ENCODE measurements at places on chromosomes 6 and 20.
A peak's percentile ranks its signal among the peaks of the same experiment; 100 is the strongest.

DNA sequence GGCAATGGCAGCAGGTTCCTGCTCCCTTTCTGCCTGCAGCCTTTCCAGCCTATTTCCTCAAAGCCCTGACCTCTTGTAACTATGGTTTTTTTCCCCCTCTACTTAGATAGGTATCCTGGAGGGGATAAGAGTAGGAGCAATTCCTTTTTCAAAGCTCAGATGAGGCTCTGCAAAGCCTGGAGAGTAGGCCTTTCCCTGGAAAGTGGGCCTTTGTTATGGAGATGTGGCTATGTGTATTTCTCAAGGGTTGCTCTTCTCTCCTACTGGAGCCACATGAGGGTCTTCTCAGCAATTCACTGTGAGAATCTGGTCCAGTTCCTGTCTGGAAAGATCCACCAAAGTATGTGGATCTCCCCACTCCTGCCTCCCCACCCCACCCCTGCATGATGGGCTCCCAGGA, 96.0 kb downstream of the DTD1 start:
- DNase-seq = no peak

- no peak for DNase-seq
Observed at GRCh38 chr6:17107863-17108262, 6.0 kb downstream of the STMND1 start.

DNA sequence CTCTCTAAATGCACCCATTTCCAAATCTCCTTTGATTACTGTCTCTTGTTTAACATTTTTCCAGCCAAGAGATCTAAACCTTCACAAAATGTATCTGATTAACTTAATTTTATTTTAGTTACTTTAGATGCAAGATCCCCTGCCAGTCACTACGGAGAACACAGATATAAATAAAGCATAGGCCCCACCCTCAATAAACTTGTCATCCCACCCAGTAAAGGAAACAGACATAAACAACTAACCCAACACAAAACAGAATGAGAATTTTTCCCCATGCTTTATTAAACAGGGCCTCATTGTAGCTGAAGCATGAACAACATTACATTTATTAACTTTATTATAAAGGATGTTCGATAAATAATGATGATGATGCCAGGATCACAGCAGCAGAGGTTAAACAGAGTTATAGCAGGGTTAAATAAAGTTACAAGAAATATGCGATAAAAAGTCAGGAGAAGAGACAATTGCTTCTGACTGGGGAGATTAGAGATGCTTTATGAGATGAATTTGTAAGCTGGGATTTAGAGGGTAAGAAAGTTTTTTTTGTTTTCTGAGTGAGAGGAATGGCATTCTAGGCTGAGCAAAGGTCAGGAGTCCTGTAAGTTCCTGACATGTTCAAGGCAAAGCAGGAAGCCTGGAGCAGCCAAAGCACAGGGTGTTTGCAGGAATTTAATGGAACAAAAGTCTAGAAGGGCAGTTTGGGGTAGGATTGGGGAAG, 41.1 kb downstream of the TFAP2A start:
- DNase-seq = no peak

DNA sequence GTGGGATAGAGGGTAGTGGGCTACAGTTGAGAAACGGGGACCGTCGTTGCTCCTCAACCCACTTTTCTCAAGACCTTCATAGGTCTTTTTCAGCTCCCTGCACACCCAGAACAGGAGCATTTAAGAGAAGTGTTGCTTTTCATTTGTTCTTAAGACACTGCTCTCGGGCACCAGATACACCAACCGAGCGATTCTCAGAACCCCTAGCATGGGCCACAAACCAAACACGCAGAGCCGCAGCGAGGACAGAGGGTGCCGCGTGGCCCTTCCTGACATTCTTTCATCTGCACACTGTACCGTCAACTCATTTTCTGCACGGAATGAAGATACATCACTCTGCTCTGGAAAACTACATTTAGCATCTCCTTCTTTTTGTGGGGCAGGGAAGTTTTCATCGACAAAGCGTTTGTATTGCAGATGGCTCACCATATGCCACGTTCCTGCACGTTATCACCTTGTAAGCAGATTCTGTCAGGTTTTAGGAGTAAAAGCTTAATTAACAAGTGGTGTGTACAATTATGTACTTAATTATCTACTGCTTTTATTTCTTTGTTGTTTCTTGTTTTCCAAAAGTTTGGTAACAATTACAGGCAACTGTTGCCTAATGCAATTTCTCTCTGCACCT, 70.4 kb upstream of the MLN start:
- DNase-seq = no peak

DNA sequence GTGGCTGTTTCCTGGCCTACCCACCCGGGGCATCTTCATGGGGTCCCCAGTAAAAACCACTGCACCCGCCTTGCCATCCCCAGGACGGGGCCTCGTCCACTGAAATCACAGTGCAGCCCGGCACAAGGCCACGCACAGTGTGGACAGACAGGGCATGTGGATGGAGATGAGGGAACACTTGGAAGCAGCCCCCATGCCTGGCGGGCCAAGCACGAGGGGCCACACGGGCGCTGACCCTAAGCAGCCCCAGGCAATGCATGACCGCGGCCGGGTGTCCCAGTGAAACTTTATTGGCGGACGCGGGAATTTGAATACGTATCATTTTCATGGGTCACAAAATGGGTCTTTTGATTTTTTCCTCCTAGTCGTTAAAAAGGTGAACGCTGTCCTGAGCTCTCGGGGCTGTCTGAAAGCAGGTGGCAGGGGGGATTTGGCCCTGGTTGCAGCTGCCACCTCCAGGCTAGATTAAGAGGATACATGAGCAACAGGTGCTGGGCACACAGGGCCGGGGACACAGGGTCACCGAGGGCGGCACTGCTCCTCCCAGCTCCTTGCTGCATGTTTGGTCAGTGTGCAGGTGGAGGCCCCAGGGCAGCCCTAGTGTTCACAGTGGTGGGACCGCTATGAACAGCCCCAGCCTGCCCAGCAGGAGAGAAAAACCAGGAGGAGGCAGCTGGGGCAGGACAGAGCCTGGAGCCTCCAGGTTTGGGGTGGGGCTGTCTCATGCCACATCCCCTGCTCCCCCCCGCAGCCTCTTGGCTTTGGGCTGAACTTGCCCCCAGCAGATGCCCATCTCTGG, 74.9 kb upstream of the SLCO4A1 start:
- DNase-seq = no peak

DNA sequence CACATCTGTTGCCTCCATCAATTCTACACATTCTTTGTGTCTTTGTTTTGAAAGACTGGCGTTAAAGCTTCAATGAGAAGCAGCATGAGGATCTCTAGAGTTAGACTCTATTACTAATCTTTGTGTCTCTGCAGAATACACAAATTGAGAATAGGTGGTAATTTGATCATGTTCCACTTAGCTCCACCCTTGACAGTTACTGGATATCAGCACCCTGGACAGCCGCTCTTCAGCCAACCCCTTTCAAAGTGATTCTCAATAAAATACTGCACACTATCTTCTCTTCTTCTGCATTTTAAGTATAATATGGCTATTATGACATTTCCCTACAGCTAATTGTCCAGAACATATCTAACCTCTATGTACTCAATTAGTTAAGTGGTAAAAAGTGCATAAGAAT, 54.3 kb upstream of the CNR1 start:
- no peak for DNase-seq

DNA sequence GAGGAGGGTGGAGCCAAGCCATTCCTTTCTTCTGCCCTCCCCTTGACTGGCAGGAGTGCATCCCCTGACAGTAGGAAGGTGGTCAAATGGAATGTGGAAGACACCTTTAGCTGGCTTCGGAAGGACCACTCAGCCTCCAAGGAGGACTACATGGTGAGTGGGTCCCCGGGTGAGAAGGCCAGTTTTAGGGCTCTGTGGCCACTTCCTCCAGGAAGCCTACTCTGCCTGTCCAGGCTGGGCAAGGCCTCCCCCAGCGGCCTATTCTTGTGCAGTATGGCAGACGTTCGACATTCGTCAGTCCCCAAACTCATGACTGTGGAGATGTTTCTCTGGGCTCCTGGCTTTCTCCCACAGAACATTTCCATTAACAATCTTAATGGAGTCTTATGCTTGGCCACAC, 9.1 kb downstream of the PCIF1 start:
- DNase-seq = no peak

- no peak for DNase-seq
Observed at GRCh38 chr20:9241232-9241692, 172.4 kb downstream of the PLCB4 start.

DNA sequence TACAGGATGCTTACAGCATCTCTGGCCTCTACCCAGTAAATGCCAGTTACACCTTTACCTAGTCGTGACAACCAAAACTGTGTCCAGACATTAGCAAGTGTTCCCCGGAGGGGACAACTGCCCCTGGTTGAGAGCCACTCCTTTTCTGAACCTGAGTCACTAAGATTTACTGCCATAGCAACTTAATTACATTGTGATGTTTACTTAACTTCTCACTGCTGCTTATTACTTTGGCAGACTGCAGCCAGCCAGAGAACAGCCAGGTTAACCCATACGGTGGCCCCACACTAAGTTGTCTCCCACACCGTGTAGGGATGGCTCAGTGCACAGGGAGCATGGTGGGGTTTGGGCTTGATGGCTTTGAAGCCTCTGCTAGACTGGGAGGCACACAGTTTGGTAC, 204.7 kb upstream of the SULF2 start:
- DNase-seq = no peak

- peak; percentile 35 for DNase-seq
Observed at GRCh38 chr6:118680452-118681095, 29.2 kb upstream of the CEP85L start.

DNA sequence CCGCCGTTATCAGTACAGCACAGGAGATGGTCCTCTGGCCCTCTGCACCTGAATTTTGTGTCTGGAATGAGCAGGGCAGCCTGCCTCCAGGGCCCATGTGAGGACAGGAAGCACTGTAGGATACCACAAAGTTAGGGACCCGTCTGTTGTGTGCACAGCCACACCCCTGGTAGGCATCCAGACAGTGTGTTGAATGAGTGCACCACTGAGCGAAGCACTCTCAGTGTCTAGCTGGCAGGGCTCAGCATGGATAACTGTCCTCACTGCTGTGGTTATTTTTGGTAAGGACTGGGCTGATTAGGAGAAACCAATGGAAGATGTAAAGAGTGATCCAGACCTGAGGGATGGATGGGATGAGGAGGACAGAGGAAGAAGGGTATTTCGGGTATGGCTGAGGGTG, 178.7 kb downstream of the CLIC5 start:
- DNase-seq = no peak

GRCh38 chr6:28537065-28537464, 11.4 kb downstream of the GPX5 start:
- no peak for DNase-seq

DNA sequence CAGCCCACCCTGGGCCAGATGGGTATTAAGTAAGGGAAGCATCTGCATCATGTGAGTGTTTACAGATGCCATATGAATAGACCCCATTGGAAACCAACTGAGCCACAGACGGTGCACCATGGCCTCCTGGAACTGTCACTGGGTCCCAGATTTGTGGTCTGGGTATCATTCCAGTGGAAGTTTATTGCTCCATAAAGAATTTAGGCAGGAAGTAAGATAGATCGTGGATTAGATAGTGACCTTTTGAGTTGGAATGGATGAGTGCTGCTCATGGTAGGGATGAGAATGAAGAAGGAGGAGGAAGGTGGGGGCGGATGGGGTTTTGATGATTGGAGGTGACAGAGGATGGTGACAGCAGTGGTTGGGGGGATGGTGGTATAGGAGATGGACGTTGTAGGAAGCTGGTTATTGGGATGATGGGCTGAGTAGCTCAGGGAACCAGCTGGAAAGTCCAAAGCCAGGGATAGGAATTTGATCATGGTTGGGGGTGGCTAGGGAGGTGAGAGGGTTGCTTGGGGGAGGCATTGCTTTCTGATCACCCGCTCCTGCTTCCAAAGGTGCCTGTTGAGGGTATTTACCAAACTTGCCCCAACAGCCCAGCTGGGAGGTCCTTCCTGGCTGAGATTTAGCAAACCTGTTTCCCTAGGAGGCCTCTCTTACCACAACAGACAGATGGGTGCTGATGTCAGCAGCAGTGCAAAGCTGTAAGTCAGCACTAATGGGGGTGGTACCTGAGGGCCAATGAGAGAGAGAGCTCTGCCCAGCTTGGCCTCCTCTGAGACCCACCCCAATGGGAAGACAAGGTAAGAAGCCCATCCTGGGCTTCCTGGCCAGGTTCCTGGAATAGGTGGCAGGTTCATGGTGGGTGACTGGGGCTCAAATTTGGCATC, 78.0 kb downstream of the VEGFA start:
- no peak for DNase-seq

DNA sequence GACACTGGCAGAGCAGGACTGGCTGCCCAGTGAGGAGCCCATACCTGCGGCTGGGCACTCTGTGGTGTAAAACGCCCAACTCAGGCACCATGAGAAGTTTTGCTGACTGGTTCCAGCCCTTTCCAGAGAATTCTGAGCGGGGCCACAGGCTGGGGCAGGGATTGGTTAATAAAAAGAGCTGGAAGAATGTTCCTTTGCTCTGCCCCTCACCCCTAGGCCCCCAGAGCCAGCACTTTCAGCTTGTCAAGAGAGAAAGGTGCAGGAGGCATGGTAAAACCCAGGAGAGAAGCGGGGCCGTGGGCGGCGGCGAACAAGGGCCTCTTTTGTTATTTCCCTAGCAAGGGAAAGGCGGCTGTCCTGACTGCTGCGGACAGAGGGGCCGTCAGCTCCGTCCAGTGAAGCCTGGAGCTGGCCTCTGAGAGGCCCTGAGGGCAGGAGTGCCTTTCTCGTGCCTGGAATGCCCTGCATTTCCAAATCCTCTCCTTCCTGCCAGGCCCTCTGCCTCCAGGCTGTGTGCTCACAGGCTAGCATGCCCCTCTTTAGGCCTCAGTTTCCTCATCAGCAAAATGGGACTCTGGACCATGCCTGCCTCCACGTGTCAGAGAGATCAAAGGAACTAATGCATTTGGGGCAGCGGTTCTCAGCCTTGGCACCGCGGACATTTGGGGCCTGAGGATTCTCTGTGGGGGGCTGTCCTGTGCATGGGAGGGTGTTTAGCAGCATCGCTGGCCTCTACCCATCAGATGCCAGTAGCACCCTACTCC, 12.9 kb downstream of the SLC13A3 start:
- no peak for DNase-seq

- DNase-seq = no peak
Observed at GRCh38 chr6:105545947-105546731, 143.3 kb upstream of the PREP start.

GRCh38 chr6:35596448-35597442, 84.0 kb upstream of the TULP1 start:
- no peak for DNase-seq

DNA sequence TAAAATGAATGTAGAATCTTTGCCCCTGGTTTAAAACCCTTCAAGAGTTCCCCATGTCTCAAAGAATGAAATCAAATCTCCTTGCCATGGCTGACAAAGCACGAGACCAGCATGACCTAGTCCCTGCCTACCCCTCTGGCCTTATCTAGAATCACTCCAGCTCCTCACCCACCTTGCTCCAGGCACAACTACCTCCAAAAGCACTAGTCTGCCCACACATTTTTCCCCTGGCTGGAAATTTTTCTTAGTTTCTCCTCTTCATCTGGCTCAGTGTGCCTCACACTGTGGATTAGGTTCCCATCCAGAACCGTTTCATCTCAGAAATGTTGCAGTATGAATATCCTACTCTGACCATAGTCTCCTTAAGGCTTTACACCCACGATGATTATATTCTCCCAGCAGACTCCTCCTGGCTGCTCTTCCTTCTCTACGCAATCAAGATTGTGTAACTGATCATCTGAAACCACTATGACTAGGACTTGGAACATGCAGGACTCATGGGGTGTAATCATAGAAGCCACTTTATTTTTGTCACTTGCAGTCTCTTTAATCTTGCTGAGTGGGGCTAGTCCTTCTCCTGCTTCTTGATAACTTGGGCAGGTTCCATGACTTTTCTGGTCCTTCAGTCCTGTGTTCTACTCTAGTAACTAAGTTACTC, 7.8 kb upstream of the MRS2 start:
- DNase-seq = no peak
